ENCODE measurements at places on chromosomes 3 and 15. TPM values are rescaled to one million over a fixed set of nuclear protein-coding genes. Genes with fewer than 3 reads are reported as not detected.

Gene ZNF502
- 0.32 TPM for total RNA-seq

Gene SCN11A
- 0.78 TPM for total RNA-seq

Gene EEFSEC
- total RNA-seq: 8.3 TPM

Gene CCDC39
- total RNA-seq: not detected

Gene ACAD11
- total RNA-seq: 9.4 TPM

Gene SEMA3G
- total RNA-seq: 0.59 TPM

Gene MYO5C
- 0.66 TPM for total RNA-seq

Gene ADAMTSL3
- 0.32 TPM for total RNA-seq

Gene ITGA11
- 0.22 TPM for total RNA-seq

Gene ZNF660
- total RNA-seq: 35.4 TPM

Measured in glutamatergic neuron (in vitro differentiated cells).